ENCODE measurements at places on chromosomes 7 and 10. TPM values are rescaled to one million over a fixed set of nuclear protein-coding genes. Genes with fewer than 3 reads are reported as not detected.

- no peaks in the 10 kb centered on the region for H3K4me1 ChIP-seq
- H3K27me3 ChIP-seq = no peaks in the 10 kb centered on the region
- no peaks in the 10 kb centered on the region for H3K36me3 ChIP-seq
Measured at GRCh38 chr7:116806046-116806944, 56.1 kb upstream of the CAPZA2 start.

- H3K4me3 ChIP-seq = no peak overlapping the region
- peaks cover 98% of the 10 kb centered on the region for H3K27me3 ChIP-seq
- H3K4me1 ChIP-seq = peaks cover 11% of the 10 kb centered on the region
- peak overlapping the region; percentile 72 for H3K27ac ChIP-seq
- no peaks in the 10 kb centered on the region for H3K36me3 ChIP-seq
Measured at GRCh38 chr7:35251606-35252310, 2.1 kb downstream of the TBX20 start.

GRCh38 chr10:52918714-52919305, 146.2 kb upstream of the MBL2 start:
- H3K27me3 ChIP-seq = no peaks in the 10 kb centered on the region
- no peaks in the 10 kb centered on the region for H3K36me3 ChIP-seq
- H3K4me3 ChIP-seq = no peak overlapping the region
- DNase-seq = no peak
- H3K27ac ChIP-seq = no peak overlapping the region

- H3K27me3 ChIP-seq = no peaks in the 10 kb centered on the region
- no peak for DNase-seq
- H3K4me1 ChIP-seq = no peaks in the 10 kb centered on the region
- no peak overlapping the region for H3K27ac ChIP-seq
- peaks cover 3% of the 10 kb centered on the region for H3K36me3 ChIP-seq
Measured at GRCh38 chr7:140841166-140841715, 83.5 kb downstream of the BRAF start.

DNA sequence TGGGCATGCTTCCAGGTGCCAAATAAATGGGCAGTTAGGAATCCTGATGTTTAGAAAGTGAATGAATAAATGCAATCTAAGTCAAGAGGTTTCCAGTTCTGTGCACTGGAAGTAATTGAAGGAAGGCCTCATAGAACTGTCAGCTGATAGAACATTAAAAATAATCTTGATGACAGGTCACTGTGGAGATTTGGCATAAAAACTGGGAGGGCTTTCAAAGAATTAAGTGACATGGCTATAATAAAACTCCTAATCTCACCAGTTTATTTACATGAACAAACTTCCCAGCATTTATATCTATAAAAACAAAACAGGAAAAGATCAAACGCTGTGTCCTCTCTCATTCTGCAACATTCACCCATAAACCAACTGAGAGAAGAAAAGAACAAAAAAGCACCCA, 170.5 kb downstream of the SLIT1 start:
- no peaks in the 10 kb centered on the region for H3K27me3 ChIP-seq
- no peak overlapping the region for H3K4me3 ChIP-seq
- no peak overlapping the region for H3K27ac ChIP-seq
- H3K36me3 ChIP-seq = no peaks in the 10 kb centered on the region
- H3K4me1 ChIP-seq = peaks cover under 1% of the 10 kb centered on the region
- no peak for DNase-seq

- no peaks in the 10 kb centered on the region for H3K4me1 ChIP-seq
- no peaks in the 10 kb centered on the region for H3K27me3 ChIP-seq
Measured at GRCh38 chr10:47261556-47261955, 38.4 kb upstream of the GDF10 start.

The TEX36 gene
- total RNA-seq = not detected

The MBL2 gene
- 0.06 TPM for total RNA-seq

Measured in lung (tissue), 17 donors.